NCI-H524 (cell line): ENCODE measurements at places on chromosomes 12 and 14.

DNA sequence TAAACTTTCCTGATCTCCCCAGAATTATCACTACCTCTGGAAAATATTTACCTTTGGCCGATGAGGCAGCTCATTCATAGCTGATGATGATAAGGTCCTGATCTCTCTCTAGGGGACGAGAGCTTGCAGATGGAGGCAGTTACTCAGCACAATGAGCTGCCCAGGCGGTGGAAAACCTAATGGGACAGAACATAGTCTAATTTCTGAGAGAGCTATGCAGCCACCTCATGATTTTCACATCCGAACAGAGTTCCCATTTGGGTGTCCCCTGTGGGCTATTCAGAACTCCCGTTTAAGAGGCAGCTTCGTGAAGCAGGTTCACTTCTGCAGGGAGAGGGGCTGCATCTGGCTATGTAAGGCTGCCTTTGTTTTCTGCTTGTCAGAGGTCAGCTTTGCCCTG, 724.6 kb upstream of the TMEM132C start:
- no peak for DNase-seq

DNA sequence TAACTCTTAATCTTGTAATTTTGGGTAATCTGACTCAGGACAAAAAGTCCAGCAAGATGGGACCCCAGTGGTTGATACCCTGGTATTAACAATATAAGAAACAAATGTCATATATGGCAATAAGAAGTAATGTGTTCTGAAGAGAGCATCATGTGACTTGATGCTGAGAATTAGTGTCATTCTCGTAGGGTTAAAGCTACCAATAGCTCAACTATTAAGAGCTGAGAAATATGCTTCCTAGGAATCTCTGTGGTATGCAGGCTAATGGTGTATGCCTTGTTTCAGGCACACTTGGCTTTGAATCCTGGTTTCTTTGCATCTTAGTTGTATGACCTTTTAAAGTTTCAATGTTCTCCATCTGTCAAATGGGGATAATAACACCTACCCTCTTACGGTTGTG, 9.1 kb downstream of the MYRFL start:
- no peak for DNase-seq

DNA sequence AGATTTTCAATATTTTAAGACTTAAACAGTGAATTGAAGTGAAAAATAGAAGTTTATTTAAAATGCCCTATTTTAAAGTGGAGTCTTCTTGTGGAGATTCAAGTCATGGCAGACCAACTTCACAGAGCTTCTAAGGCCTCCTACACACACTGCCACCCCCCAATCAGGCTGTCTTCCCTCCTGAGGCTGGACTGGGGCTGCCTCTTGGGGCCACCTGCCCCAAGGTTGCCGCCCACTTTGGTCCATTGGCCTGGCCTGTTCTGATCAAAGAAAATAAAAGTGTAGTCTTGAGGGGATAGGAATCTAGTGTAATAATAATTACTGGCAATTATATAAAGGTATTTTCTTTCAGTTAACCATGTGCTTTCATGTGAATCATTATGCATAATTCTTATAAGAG, 1.3 kb downstream of the GOLT1B start:
- no peak for DNase-seq

GRCh38 chr12:5912437-5913334, 32.4 kb downstream of the ANO2 start:
- no peak for DNase-seq
